ENCODE measurements at places on chromosomes 2 and 18.

DNA sequence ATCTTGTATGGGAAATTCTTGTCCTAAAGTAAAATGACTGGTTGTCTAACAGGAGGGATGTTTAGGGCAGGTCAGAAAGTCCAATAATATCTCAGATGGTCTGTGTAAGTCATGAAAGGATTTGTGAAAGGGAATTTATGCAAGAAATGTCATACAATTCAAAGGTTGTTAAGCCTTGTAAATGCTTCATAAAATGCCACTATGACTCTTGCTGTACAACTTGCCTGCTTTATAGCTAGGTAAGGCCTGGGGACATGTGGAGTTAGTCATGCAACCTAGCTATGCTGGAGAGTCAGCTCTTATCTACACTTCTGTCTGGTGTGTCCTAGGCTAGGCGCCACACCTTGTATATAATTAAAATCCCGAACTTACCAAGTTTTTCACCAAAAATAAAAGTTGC, 36.9 kb upstream of the VWA3B start:
- DNase-seq: no peak

DNA sequence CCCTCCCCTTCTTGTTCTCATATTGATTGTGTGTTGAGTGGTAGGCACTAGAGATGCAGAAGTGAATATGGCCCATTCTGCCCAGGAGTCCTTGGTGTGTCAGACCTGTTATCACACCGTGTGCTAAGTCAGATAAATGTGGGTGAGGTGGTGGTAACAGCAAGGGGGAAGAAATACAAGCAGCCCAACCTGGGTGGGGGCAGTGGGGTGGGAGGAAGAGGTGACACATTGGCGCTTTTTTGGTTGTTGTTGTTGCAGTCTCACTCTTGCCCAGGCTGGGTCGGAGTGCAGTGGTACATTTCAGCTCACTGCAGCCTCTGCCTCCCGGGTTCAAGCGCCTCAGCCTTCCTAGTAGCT, 12.8 kb downstream of the B3GNT2 start:
- DNase-seq: peak; percentile 17

GRCh38 chr18:75208836-75209128, 157 bp downstream of the PTGR3 start:
- DNase-seq: no peak

- DNase-seq: no peak
Observed at GRCh38 chr2:238893349-238894000, 45.6 kb downstream of the TWIST2 start.

- no peak for DNase-seq
Observed at GRCh38 chr2:232329716-232330067, 48.9 kb upstream of the ALPP start.

GRCh38 chr18:63795606-63796005, 20.4 kb downstream of the SERPINB7 start:
- DNase-seq: no peak

DNA sequence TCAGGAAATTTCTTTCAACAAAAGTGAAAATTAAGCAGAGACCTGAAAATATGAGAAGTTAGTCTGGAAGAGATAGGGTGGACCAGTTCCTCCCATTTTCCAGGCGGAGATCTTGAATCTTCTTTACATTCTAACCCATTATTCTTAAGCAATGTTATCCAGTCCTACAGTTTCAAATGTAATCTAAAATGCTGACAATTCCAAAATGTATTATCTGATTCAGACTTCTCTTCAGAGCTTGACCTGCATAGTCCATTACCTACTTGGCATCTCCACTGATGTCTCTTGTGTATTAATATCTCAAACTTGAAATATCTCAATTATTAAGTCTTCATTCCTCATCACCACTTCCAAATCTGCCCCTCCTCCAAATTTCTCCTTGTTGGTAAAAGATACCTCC, 28.4 kb upstream of the SLC39A10 start:
- no peak for DNase-seq

GRCh38 chr2:46188041-46188716, 109.0 kb upstream of the EPAS1 start:
- DNase-seq: no peak

- DNase-seq: no peak
Observed at GRCh38 chr2:234212534-234212933, 162.0 kb downstream of the SPP2 start.

GRCh38 chr2:144431392-144431783, 88.5 kb downstream of the ZEB2 start:
- DNase-seq: no peak

DNA sequence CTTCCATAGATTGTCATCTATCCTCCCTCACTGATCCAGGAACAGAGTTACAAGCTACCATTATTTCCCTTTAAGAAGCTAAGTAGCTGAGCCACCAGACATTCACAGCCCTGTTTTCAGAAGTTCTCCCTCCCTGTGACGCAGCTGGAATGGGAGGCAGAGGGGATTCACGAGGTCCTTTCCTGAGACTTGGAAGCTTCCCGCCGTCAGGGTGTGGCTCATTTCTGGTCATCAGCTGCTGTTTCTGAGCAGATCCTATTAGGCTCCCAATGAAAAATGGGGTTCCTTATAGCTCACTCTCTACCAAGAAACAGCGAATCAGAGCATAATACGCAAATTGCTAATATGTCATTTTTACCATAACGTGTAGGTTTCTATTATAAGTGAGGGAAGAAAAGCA, 559.3 kb upstream of the ID2 start:
- DNase-seq: no peak

GRCh38 chr2:105653302-105653701, 91.4 kb upstream of the NCK2 start:
- DNase-seq: no peak

GRCh38 chr18:41753826-41754225, 201.2 kb upstream of the PIK3C3 start:
- DNase-seq: no peak

GRCh38 chr2:74828543-74828942, 5.4 kb upstream of the HK2 start:
- DNase-seq: no peak

DNA sequence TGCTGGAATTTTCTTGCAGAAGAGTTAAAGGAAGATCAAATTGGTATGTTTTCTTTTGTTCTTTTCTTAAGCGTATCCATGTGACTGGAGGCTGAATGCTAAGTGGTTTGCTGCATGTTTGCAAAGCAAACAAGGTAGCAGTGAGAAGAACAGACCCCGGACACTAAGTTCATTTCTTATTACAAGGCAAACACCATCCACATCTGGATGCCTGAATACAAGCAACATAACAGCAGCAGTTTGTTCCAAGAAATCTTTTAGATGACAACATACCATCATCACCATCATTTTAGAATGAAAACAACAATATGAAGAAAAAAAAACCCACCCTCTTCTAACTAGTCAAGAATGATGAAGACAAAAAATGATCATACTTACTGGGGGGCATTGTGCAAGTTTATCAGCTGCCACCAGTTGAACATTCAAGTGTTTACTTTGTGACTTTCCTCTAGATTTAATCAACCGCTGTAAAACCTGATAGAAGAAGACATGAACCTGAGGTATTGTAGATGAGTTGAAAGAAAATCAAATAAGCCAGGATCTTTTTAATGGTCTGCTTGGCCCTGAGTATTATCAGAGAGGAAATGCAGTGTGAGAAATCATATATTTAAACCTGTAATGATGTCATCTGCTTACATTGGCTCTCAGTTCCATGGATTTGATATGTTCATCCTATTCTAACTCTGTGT, 25.0 kb upstream of the ARL5A start:
- DNase-seq: no peak

DNA sequence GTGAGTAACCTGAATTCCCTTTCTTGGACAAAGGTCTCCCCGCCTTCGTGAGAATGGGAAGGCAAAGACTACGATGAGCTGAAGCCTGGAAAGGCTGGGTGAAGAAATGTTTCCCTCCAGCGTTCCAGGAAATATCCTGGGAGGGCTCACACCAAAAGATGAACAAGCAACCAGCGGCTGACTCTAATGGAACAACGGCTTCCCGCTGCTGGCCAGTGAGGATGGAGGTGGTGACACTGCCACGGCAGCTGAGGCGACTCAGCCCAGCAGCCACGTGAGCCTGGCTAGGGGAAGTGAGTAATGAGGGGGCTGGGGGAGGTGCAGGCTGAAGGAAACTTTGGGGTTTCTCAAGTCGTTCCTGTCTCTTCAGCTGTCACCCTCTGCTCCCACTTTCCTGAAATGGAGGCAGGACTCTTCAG, 105.0 kb upstream of the SMAD7 start:
- DNase-seq: peak; percentile 14

GRCh38 chr2:207257251-207258250, 91.8 kb upstream of the KLF7 start:
- DNase-seq: no peak

GRCh38 chr2:168912901-168913369, 11.8 kb downstream of the G6PC2 start:
- DNase-seq: no peak

DNA sequence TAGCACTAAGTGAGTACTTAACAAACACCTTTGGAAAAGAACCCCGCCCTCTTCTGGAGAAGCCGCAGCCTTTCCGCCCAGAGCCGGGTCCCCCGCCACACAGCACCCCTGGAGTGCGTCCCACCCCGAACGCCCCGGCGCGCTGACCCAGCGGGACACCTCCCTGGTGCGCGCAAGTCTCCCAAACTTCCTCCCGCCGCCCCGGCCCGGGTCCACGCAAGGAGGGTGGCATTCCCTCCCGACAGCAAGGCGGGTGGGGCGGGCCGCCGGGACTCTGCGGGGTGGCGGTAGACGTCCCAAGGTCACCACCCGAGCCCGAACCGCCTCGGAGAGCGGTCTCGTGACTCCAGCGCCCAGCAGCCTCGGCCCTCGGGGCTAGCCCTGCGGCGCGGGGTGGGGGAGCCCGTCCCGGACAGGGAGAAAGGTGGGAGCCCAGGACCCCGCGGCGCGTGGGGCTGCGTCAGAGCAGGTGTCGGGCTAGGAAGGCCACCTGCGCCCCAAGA, 598 bp downstream of the CCDC93 start:
- no peak for DNase-seq

DNA sequence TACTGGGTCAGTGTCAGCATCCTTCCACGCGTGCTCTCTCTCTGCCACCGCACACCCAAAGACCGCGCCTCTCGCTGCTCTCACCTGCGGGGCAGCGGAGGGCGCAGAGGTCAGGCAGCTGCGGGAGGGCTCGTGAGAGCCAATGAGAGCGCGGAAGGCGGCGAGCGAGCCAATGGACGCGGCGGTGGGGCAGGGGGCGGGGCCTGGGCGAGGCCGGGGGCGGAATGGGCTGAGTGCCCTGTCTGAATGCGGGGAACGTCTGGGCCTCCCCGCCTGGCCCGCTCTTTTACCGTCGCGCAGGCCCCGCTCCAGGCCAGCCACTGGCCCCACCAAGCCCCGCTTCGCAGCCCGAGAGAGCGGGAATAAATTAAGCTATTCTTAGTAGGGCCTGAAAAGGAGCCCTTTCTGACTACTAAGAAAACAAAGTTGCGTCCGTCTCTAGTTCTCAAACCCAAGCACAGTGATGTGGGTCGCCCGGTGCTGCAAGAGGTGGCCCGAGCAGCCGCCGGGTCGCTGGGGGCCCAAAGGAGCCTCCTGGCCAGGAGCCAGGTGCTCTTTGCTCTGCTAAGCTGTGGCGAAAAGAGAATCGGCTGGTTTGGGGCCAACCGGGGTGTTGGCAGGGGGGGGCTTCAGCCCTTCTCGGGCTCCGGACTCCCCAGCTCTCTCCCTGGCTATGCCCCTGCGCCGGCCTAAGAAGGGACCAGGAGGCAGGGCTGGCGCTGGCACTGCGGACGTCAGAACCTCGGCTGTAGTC, 81.1 kb upstream of the GLI2 start:
- no peak for DNase-seq

DNA sequence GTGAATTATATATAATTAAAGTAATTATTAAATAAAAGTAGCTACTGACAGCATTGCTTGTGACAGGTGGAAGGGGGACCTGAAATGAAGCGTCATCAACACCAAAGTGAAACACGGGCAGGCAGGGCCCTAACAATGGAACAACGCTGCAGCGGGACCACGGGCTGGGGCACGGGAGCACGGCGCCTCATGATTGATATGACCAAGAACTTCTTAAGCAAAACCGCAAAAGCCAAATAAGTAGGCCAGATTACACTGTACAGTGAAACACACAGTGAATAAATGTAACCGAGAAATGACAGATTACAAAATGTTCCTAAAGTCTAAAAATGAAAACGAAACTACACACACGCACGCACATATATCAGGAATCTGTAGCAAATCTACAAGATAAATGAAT, 81.4 kb downstream of the SNTG2 start:
- no peak for DNase-seq

- no peak for DNase-seq
Observed at GRCh38 chr2:22520369-22521288, 864.4 kb upstream of the KLHL29 start.

DNA sequence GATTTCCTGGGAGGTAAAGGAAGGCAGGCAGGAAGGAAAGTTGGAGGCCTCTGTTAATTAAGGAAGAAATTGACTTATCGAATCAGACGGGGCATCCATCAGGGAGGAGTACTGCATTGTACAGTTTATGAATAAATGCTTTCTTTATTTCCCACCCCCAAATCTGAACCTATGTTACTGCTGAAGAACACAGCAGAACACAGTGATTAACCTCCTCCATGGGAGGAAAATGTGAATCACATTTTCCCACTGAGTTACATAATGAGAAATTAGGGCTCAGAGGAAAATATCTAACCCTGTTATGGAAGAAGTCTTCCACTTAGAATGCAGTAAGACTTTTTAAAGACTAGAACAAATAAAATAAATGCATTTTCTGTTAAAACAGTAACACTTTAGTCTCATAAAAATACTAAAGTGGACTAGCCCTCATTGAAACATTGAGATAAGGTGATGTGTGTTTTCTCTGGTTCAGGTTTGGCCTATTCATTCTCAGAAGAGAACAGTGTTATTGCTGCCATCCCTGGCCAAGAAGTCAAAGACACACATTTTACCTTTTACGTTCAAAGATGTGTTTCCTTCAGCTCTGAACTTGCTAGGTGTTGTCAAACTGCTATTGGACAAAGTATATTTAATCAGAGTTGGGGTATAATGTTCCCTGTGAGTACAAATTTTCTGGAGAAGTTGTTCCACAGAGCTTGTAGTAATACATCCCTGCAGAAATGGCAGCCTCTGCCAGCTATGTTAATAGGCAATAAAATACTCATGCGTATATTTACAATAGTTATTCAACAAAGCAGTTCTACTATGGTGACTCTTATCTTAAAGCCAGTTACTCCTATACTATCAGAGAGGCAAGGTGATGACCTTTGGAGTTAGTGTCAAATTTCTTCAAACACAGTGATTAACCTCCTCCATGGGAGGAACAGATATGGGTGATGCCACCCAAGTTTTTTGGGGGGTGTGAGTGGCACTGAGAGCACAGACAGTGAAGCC, 11.1 kb downstream of the DNAH6 start:
- no peak for DNase-seq

DNA sequence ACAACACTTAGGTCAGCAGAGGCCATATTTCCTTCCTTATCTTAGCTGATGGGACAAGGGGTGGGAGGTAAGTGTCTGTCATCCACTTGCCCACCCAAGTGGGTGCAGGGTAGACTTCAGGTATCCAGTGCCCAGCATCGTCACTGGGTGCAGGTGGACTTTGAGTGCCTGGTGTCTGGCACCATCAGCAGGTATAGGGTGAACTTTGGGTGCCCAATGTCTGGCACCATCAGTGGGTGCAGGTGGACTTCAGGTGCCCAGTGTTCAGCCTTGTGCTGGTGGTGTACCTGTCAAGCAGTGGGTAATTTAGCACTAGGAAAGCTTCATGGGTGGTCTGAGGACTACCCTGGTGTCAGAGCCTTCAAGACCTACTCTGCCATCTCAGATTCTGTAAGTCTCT, 175.6 kb downstream of the SEPTIN10 start:
- DNase-seq: no peak
